ENCODE measurements at places on chromosomes 13 and 19. TPM values are rescaled to one million over a fixed set of nuclear protein-coding genes. Genes with fewer than 3 reads are reported as not detected.

DNA sequence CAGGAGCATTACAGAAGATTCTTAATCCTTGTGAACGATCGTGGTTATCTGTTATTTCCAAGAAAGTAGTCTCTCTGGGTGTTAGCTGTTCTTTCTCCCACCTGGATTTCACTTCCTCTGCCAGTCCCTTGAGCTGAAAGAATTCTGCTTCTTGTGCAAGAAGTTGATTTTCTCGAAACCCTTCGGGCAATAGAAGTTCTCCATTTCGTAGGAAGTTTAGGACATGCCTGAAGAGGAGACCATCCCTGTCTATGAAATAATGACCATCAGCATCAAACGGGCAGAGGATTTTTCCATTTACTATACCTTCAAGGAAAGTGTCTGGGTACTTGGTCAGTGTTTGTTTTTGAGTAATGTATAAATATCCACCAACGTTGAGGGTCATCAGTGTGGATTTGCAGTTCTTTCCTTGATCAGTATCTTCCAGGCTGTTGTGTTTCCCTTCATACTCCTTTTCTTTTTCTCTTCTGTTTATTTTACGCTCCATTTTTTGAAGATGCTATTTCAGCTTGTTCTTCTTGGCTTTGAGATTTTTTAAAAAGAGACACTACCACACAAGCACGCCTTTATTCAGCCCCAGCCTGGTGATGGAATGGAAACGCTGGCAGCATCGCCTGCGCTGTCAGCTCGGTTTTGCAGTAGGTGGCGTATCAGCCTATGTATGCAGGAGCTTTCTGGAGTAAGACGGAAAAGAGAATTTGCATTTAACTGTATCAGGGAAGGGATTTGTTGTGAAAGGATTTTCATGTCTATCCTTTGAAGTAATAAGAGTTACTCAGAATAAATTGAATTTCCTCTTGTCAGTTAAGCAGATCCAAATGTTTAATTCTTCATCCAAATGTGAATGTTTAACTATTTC, 6.5 kb downstream of the KCTD4 start:
- DNase-seq = no peak

GRCh38 chr13:23421596-23421995, 11.9 kb downstream of the SACS start:
- DNase-seq = no peak

GRCh38 chr13:112771139-112771876, 81.5 kb downstream of the ATP11A start:
- DNase-seq = no peak

Gene LRRC4B
- total RNA-seq = not detected

Gene MYBPC2
- total RNA-seq = 0.14 TPM

Gene CYP4F12
- 2.4 TPM for total RNA-seq

DNA sequence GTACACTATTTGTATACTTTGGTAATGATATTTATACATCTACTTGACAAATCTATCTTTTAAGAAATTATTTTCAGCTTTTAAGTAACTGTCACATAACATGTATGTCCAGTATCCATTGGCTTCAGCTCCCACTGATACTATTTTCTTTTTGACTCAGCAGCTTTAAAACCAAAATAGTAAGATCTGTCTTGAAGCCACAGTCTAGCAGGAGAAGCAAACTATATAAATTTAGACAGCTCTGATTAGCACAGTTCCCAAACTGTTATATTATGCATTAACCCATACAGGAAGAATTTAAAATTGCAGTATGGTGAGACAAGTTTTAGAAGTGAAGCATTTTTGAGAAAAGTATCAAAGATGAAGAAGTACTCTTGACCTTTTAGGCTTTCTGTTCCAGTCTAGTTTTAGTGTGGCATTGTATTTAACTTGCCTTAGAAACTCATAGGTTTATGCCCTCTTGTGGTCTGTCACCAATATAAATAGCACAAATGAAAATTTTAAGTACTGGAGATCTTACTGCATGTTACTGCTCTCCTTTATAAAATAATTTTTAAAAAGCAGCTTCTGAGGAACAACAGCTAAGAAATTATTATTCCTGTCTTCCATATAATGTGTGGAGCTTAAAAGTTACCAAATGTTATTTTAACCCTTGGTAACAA, 24.7 kb downstream of the URI1 start:
- no peak for DNase-seq

GRCh38 chr13:64633948-64634347, 2596.2 kb downstream of the PCDH9 start:
- DNase-seq = no peak

GRCh38 chr13:24671386-24672113, 8.7 kb upstream of the ATP12A start:
- no peak for DNase-seq

- no peak for DNase-seq
Observed at GRCh38 chr13:110348309-110349105, 41.4 kb downstream of the COL4A2 start.

Gene CLIP3
- 1.4 TPM for total RNA-seq

- DNase-seq = no peak
Observed at GRCh38 chr19:23528376-23528775, 133.1 kb upstream of the ZNF91 start.

- no peak for DNase-seq
Observed at GRCh38 chr19:28980236-28980868, 232.6 kb downstream of the UQCRFS1 start.

DNA sequence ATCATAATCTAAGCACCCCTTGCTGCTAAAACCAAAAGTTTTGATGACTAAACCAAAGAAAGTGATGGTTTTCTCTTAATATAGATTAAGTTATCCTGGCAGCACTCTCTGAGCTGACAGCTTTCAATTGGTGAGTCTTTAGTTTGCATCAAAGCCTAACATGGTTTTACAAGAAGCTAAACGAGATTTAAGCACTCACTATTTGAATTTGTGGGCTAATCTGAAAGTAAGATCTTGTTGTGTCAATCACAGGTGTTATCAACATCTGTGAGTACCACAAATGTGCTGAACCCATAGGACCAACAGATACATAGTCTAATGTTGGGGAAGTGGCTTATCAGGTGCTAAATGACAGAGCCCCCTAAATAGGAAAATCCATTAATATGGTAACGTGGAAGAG, 223.9 kb downstream of the LHFPL6 start:
- DNase-seq = no peak

DNA sequence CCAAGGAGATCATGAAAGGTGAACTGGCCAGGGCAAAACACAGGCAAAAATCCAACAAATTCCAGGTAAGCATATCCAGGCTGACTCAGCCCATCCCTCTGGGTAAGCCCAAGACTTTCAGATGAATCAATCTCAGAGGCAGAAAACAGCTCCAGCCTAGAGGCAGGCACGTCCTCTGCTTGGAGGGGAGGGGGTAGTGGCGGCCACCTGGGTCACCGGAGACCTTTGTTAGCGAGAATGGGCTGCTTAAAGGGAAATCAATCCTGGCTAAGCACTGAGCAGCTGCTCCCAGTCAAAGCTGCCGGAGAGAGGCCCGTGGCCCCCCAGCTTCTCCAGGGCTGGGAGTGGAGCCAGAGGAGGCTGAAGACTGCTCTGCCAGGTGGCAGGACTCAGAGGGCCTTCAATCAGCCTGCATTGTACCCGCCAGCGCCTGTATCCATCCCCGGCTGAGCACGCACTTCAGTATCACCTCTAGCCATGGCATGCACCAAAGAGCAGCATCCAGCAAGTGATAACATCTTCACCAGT, 48.2 kb downstream of the PIN1 start:
- DNase-seq = no peak

- DNase-seq = no peak
Observed at GRCh38 chr13:53683608-53684007, 655.0 kb downstream of the OLFM4 start.

Gene CDX2
- not detected for total RNA-seq

GRCh38 chr19:9323557-9323918, 441 bp upstream of the ZNF559 start:
- no peak for DNase-seq

GRCh38 chr19:17260842-17261325, 3.7 kb downstream of the USHBP1 start:
- peak; percentile 91 for DNase-seq

Gene FREM2
- not detected for total RNA-seq

Gene GPC6
- not detected for total RNA-seq

GRCh38 chr19:29040292-29040691, 172.7 kb downstream of the UQCRFS1 start:
- no peak for DNase-seq

- no peak for DNase-seq
Observed at GRCh38 chr19:17323964-17324332, 10.7 kb downstream of the ANO8 start.

DNA sequence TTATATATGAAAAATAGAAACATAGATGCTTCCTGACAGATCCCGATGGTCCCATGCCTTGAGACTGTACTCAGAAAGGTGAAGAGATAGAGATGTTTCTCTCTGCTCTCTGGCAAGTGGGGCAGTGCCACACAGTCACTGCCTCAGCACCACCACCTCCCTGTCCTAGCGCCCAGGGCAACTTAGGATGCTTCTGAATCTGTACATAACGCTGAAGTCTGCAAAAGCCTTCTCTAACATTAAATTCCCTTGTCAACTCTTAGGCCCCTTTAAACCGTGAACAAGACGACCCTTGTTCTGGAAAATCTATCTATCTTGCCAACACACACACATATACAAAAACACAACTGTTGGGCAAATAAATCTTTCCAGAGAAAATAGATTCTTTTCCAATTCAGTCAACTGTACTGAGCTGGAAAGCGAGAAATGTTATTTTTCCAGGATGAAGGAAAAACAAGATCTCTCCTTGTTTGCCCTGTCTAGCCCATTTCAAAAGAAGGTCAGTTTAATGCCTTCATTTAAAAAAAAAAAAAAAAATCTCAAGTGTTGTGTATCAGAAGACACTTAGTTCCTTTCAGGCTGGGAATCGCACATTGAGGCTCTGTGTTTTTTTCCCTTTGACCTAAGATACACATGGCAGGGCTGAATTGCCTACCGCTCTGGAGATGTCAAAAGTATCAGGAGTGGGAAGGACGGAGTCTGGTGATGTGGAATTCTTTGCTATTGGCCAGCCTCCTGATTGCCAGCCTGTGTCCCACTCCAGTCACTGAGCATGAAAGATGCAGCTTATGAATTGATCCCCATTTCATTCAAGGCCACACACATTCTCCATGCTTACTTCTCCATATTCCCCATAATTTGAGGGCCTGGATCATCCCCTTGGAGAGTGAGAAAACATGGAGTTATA, 241.4 kb downstream of the LACC1 start:
- no peak for DNase-seq

DNA sequence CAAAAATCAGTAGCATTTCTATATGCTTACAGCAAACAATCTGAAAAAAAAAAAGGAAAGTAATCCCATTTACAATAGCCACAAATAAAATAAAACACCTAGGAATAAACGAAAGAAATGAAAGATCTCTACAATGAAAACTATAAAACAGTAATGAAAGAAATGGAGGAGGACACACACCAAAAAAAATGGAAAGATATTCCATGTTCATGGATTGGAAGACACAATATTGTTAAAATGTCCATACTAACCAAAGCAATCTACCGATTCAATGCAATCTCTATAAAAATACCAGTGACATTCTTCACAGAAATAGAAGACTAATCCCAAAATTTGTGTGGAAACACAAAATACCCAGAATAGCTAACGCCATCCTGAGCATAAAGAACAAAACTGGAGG, 4.7 kb downstream of the FCGBP start:
- no peak for DNase-seq

GRCh38 chr13:27765650-27766049, 26.6 kb upstream of the GSX1 start:
- no peak for DNase-seq

Gene FFAR2
- not detected for total RNA-seq

Gene ZNF221
- total RNA-seq = 2.9 TPM

Gene F7
- total RNA-seq = not detected

- no peak for DNase-seq
Observed at GRCh38 chr19:34049944-34050343, 122.4 kb upstream of the LSM14A start.

- DNase-seq = no peak
Observed at GRCh38 chr19:576768-577438, 4.5 kb downstream of the BSG start.

GRCh38 chr13:111114362-111115060, 599 bp upstream of the ARHGEF7 start:
- peak; percentile 43 for DNase-seq

- no peak for DNase-seq
Observed at GRCh38 chr13:99911069-99911964, 60.2 kb downstream of the ZIC5 start.

DNA sequence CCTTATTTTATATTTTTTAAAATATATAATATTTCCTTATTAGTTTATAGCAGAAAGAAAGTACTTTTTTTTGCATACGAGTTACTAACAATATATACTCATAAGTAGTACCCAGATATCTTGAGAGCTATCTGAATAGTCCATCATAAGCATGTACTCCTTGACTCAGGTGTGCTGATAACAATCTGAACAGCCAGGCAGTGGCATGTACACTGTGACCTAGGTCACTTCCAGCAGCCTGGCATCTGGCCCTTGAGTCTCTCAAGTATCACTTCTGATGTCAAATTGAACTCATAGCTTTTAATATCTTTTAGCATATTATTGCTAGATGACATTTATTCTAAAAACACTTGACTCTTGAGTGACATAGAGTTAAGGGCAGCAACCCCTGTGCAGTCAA, 1576.7 kb downstream of the SLITRK1 start:
- no peak for DNase-seq

DNA sequence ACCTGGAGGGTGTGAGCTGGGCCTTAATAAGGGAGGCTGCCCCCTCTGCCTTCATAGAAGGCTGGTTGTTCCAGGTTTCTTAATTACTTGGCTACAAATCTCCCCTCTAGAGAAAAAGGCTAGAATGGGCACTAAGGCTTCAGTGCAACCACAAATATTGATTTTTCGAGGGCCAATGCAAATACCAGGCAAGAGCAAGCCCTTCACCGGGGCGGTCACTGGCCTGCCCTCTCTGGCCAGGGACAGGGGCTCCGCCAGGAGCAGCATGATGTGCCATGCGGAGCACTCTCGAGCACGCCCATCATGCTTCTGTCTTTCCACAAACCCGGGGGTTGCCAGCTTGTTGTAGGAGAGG, 127.8 kb upstream of the SPACA7 start:
- DNase-seq = no peak

DNA sequence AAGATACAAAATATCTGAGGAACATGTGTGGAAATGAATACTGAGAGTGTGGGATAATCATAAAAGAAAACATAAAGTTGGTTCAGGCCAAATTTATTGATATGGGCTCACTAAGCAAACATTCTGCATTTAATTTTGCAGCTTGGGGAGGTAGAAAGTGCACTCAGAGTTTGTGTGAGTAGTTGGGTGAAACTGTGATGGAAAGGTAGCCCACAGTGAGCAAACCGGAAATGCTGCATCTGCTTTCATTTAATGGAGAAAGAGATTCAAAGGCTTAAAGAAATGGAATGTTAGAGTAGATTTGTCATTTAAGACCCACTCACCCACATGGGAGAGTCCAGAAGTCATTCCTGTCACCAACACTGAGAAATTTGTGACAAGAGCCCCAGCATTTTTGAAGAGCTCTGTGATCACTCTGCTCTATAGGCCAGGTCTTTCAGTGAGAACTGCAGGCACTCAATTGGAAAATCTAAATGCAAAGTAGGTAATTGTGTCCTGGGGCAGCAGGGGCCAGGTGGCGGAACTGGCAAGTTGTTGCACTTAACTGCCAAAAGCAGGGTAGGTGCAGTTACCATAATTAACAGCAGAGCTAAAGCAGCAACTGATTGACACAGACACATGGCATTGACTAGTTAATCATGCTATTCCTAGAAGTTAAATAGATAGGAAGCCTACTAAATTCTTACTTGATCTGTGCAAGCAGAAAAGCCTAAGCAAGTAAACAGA, 1228.3 kb upstream of the PCDH20 start:
- DNase-seq = no peak
